ENCODE measurements at places on chromosomes 3 and 15.
A peak's percentile ranks its signal among the peaks of the same experiment; 100 is the strongest.

DNA sequence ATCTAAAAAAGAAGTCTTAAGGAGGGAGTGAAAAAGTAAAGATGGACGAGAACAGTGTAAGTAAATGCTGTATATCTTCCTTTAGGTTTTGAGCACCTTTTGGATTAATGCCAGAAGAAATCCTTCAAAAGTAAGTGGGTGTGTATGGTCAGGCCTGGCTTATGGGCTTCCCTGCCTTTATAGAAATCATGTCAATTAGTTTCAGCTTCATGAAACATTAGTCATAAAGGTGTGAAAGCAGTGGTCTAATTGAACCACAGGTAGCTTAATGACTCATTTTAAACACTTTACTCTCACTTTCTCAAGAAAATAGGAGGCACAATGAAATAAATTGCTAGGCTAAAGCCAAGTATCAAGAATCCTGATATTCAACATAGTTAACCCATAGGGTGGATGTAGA, 467.4 kb upstream of the DPPA4 start:
- no peak for DNase-seq

- no peak for DNase-seq
These were observed 239.1 kb downstream of the MCTP2 start for GRCh38 chr15:94470492-94470891.

- no peak for DNase-seq
These were observed 4.0 kb downstream of the ANKDD1A start for GRCh38 chr15:64915518-64916227.

- DNase-seq = no peak
These were observed 386.8 kb downstream of the TBC1D5 start for GRCh38 chr3:17355591-17355990.

GRCh38 chr3:86991482-86991815, 500 bp upstream of the VGLL3 start:
- DNase-seq = no peak

GRCh38 chr3:12959410-12959809, 113.8 kb downstream of the IQSEC1 start:
- no peak for DNase-seq

DNA sequence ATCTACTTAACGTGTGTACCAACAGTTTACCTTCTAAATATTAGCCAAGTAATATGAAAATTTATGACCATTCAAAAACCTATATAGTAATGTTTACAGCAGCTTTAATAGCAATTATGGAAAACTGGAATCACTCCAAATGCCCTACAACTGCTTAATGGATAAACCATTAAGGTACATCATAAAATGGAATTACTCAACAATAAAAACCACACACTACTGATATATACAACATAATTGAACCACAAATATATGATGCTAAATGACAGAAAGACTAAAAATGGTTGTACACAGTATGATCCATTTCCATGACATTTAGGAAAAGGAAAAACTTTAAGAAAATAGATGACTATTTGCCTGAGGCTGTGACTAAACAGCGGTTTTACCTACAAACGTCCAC, 467.1 kb upstream of the EPHA6 start:
- no peak for DNase-seq

GRCh38 chr3:186683979-186684378, 18.2 kb downstream of the HRG start:
- no peak for DNase-seq

DNA sequence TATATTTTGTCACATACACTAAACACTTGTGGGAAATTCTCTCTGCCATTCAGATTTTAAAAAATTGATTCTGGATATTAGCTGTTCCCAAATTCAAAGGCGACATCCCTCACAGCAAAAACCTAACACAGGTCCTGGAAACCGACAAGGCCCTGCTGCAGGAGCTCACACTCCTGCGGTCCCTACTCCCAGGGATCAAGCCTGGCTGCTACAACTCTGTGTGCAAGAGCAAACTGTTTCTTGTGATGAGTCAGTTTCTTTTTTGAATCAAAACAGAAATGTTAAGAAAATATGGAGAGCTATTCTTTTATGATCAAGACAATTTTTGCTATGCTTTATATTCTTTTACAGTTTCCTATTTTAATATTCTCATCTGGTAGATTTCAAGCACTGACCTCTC, 51.0 kb upstream of the TJP1 start:
- DNase-seq = no peak

- no peak for DNase-seq
These were observed 394.1 kb downstream of the TUSC7 start for GRCh38 chr3:117103675-117104074.

DNA sequence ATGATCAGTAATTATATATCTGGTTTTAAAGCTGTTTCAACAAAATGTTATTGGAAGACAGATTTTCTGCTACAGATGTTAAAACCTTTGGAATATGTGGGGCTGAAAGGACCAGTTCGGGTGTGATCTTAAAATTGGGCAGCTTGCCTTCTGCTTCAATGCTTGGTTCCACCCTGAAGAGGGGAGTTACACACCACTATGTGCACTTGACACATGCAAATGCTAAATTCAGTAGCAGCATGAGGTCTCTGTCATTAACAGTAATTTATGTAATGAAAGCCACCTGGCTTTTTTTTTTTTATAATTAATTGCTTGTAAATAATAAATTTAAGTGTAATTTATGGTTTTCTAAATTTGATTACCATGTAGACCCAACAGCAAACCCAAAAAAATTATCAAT, 24.6 kb downstream of the CDIN1 start:
- no peak for DNase-seq

GRCh38 chr3:78634316-78634715, 1133.5 kb downstream of the ROBO1 start:
- DNase-seq = no peak

GRCh38 chr3:135992072-135992471, 26.5 kb downstream of the PPP2R3A start:
- peak; percentile 79 for DNase-seq

DNA sequence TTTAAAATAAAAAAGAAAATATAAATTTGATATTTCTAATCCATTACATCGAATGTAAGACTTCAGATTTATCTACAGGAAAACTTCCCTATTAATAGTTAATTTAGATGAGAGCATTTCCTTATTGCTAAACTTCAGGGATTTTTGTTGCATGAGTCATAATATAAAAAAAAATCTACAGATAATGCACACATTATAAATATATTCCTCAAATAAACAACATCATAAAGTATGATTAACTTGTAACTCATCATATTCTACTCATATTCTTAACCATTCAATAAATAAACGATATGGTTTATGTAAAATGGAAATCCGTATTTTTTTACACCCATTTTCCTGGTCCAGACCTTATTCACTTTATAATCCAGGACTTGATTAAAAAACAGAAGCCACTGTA, 477.0 kb downstream of the EPHA3 start:
- no peak for DNase-seq

DNA sequence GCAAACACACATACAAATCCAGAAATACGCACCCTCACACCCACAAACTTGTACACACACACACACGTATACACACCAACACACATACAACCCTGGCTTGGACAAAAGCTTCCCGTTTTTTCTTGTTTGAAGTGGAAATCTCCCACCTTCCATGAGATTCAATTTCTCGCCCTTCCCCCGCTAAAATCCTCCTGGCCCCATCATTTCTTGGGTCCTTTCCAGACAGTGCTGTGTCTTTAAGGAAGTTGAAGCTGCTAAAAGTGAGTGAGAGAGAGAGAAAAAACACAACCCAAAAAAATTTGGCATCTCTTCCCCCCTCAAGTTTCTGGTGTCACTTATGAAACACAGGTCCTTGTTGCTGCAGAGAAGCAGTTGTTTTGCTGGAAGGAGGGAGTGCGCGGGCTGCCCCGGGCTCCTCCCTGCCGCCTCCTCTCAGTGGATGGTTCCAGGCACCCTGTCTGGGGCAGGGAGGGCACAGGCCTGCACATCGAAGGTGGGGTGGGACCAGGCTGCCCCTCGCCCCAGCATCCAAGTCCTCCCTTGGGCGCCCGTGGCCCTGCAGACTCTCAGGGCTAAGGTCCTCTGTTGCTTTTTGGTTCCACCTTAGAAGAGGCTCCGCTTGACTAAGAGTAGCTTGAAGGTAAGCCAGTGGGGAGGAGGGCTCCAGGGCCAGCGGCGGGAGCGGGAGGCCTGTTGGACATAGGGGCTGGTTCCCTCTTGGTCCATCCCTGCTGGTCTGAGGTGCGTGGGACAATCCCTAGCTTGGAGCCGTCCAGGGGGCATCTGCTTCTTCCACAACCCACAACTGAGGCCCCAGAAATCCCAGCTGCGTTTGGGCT, at the start of gene ISLR:
TSS of gene ISLR (plus strand) at position 331 of the 839 bp plus-strand sequence. CDS start 1,149 bp downstream, outside the sequence.
- DNase-seq = no peak

GRCh38 chr3:68703066-68703465, 229.3 kb downstream of the TAFA4 start:
- no peak for DNase-seq

DNA sequence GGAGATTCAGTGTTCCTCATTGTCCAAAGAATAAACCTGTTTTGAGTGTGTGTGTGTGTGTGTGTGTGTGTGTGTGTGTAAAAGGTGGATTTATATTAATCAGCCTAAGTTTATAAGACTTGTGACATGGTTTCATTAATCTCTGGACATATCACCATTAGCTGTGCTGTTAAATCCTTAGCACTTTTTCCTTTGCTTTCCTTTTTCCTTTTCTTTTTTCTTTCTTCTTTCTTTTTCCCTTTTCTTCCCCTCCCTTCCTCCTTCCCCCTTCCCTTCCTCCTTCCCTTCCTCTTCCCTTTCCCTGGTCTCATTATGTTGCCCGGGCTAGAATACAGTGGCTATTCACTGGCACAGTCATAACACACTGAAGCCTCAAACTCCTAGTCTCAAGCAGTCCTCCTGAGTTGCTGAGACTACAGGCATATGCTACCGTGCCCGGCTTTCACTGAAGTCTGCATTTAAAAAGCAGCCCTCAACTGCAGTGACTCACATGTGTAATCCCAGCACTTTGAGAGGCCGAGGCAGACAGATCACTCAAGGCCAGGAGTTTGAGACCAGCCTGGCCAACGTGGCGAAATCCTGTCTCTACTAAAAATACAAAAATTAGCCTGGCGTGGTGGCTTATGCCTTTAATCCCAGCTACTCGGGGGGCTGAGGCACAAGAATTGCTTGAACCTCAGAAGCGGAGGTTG, 28.6 kb upstream of the ITPKA start:
- no peak for DNase-seq

- DNase-seq = no peak
These were observed 540.5 kb upstream of the ATP11B start for GRCh38 chr3:182252802-182253201.

- DNase-seq = peak; percentile 45
These were observed 51.9 kb downstream of the RASA2 start for GRCh38 chr3:141538568-141539240.

DNA sequence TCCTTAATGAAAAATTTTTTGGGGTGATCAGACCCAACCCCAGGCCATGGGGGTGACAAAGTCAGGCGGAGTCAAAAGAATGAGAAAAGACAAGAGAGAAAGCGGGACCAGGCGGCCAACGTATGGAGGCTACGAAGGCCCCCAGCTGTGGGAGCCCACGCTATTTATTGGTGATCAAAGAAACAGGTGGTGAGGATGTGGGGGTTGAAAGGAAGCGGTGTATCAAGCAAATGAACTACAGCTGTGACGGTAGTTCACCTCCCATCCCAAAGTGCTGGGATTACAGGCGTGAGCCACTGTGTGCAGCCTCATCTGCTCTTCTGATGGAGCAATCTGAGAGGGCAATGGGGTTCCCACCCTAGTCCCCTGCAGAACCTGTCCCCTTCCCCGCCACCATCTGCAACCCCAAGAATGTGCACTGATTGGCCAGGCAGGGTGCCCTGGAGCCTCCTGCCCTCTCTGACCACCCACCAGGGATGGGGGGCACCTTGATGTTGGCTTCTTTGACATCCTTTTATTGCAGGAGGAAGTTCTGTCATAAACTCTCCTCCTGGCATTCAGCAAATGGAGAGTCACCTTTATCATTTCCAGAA, 1.1 kb upstream of the CHRNA3 start:
- DNase-seq = no peak

DNA sequence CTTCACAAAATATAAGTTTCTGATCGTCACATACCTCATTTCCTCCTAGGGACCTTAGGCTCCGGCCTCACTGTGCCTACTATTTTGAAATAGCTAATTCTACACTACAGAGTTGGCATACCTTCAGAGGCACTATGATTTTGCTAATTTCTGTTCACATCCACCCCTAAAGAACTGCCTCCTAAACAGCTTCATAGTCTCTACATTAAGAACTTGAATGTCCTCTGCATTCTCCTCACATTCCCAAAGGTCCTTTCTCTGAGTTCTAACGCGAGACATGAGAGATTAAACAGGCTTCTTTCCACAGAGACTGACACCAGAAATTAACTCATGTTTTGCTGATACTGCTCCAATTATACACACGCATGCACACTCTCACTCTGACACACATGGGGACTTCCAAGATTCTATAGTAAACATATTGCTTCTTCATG, 75.5 kb downstream of the DLG1 start:
- DNase-seq = no peak

- DNase-seq = peak; percentile 51
These were observed 62.7 kb downstream of the PDE8A start for GRCh38 chr15:85044251-85044853.

DNA sequence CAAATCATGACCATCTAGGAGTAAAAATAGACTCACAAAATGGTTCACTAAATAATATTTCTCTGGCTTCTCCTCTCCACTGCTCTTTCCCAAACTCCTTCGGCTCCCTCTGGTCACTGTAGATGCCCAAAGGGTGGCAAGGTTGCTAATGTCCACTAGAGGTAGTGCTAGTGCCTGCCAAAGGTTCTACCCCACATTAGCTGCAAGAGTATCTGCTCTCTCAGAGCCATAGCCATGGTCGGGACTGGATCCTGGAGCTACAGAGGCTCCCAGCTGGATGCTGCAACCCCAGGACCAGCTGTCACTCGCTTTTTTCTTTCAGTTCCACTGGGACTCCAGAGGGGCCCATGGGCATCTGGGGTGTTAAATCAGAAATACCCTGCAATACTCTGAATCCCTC, 8.5 kb downstream of the HTR3D start:
- peak; percentile 51 for DNase-seq

- no peak for DNase-seq
These were observed 325.3 kb downstream of the ROBO2 start for GRCh38 chr3:77365152-77365551.

GRCh38 chr15:88342666-88343065, 86.1 kb upstream of the NTRK3 start:
- DNase-seq = no peak

DNA sequence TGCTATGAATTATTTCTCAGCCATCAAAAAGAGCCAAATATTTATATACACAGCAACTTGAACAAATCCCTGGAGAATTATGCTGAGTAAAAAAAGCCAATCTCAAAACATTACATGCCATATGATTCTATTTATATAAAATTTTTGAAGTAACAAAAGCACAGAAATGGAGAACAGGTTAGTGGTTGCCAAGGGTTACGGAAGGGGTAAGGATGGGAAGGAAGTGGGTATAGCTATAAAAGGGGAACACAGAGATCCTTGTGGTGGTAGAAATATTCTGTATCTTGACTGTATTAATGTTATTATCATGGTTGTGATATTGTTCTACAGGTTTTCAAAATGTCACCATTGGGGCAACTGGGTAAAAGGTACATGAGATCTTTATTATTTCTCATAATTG, 62.3 kb upstream of the ASB14 start:
- DNase-seq = no peak

- no peak for DNase-seq
These were observed 221.8 kb downstream of the SNRPN start for GRCh38 chr15:25176616-25176923.

- no peak for DNase-seq
These were observed 4.6 kb upstream of the HACD3 start for GRCh38 chr15:65525622-65526021.

Measured in COLO829 (cell line).